ENCODE measurements at places on chromosomes 6 and 20.
A peak's percentile ranks its signal among the peaks of the same experiment; 100 is the strongest.

GRCh38 chr6:27091661-27092315, 155.7 kb upstream of the PRSS16 start:
- peak; percentile 82 for DNase-seq

- DNase-seq = no peak
Observed at GRCh38 chr6:136927292-136927691, 5.2 kb downstream of the SLC35D3 start.

- no peak for DNase-seq
Observed at GRCh38 chr6:20702366-20702765, 168.1 kb downstream of the CDKAL1 start.

DNA sequence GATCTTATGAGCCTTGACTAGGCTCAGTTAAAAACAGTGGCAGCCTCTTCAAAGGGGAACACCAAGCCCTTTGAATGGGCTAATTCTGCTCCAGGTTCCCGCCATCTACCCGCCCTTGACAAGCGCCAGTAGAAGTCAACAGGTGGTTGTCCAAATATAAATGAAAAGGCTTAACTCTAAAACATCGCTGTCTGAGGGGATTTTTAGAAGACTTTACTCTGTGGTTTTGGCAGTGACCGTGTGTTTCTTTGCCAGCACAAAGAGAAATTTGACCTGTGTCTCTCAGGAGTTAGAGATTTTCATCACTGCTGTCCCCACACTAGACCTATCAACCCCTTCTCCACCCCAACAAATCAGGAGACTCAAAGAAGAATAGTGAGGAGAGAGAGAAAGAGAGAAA, 19.8 kb upstream of the SIM1 start:
- DNase-seq = peak; percentile 20

GRCh38 chr20:32158351-32158750, 48.8 kb downstream of the TM9SF4 start:
- DNase-seq = no peak

DNA sequence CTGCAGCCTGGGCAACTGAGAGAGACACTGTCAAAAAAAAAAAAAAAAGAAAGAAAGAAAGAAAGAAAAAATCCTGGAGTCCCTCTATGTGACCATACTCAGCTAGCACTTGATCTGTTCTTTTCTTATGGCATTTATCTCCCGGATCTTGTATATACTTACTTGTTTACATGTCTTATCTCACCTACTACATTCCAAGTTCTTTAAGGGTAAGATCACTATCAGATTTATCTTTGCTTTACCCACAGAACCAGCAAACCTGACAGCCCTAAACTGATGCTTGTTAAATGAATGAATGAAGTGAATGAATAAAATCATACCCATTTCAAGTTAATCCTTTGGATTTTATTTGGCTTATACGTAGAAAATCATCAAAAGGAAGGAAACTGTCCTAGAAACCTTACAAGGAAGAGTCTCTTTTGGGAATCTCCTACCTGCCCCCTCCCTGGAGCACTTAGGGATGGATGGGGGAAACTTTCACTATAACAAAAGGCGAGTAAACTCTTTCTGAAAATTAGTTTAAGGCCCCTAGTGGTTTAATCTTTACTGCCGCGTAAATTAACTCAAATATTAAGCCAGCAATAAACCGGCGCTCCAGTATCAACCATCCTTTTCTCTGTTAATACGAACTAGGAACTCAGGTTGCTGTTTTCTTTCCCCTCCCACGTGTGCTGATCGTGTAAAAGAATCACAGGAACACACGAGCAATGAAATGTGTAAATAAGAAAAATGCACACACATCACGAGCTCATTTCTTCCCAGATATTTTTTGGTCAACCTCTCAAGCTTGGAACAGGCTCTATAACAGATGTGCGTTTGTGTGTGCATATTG, 1.3 kb upstream of the UTRN start:
- peak; percentile 51 for DNase-seq

DNA sequence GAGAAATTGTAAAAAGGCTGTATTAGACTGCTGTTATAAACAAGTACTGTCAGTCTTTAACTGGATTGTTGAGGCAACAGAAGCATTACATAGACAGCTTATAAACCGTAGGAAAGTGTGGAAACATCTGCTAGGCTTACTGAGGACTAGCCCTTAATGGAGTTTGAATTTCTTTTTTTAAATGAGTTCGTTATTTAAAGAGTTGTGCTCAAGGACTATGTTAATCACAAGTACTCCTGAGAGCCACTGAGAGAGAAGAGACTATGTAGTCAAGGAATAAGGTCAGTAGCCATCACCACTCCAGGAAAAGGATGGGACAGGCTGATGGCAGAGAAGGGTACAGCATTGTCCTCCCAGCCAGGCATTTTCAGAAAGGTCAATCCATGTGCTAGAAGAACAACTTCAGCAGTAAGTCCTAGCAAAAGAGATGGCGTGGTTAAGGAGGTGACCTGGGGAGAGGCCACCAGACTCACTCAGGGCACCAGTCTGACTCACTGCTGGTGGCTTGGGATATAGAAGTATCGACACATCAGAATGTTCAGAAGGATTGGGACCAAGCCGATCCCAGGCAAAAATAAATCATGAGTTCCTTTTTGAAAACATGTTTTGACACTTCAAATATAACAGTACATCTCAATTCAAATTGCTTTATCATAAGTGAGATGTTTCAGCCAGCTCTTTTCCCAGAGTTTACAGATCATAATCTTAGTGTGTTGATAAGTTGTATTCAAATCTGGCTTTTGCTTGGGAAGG, 6.4 kb downstream of the RPS12 start:
- no peak for DNase-seq

GRCh38 chr6:130994319-130995097, 68.5 kb downstream of the EPB41L2 start:
- no peak for DNase-seq

- no peak for DNase-seq
Observed at GRCh38 chr20:41575412-41575811, 42.8 kb downstream of the CHD6 start.

DNA sequence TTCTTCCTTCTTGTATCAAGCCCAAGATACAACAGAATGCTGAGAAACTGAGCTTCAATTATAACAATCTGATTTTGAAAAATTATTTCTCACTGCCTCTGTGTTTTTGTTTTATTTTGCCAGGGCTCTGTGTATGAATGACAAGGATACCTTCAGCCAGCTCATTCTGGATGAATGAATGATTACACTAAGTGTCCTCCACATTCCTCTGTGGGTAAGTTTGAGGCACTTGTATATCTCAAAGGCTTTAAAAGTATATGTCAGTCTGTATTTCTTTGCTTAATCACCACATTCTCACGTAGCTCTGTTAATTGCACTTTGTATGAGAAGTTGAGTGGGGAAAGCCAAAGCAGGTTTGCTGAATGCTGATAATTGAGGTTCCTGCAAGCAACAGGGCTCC, 95.1 kb downstream of the TIAM2 start:
- peak; percentile 32 for DNase-seq

- no peak for DNase-seq
Observed at GRCh38 chr6:13071550-13072345, 256.6 kb downstream of the TBC1D7 start.

- DNase-seq = no peak
Observed at GRCh38 chr6:168404560-168404959, 36.4 kb upstream of the SMOC2 start.

DNA sequence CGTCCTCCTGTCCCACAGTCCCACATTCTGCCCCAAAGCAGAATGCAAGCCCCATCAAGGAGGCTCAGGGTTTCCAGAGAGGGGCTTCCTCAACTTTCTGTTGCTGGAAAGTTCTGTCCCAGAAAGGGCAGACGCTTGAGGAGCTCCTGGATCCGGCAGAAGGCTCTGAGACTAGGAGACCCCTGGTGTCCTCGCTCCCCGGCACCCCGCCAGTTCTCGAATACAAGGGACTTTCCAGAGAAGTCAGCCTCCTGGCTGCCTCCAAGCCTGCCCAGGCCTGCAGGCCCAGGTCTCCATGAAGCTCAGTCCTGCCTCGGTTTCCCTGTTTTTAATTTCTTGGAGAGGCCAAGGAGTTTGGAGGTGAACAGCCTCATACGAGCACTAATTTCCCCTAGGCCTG, 150.4 kb downstream of the CEBPB start:
- no peak for DNase-seq
